ENCODE measurements at places on chromosomes 6 and 20.

DNA sequence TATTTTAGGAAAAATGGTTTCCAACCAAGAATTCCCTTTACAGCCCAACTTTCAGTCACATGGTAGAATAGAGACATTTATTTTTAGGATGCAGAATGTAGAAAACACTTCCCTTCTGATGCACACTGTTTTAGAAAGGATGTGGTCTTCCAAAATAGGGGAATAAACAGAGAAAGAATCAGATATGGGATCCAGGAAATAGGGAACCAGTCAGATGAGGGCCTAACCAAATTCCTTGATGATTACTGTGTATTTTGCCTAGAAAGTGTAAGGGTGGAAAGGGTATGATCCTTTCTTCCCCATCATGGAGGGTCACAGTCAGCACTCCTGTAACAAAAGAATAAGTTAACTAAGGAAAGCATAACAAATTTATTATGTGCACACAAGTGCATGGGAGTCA is 27.4 kb downstream of the SLX4IP start:
- no peak for DNase-seq

GRCh38 chr6:39268171-39268570 is 38.9 kb upstream of the KCNK5 start:
- no peak for DNase-seq

DNA sequence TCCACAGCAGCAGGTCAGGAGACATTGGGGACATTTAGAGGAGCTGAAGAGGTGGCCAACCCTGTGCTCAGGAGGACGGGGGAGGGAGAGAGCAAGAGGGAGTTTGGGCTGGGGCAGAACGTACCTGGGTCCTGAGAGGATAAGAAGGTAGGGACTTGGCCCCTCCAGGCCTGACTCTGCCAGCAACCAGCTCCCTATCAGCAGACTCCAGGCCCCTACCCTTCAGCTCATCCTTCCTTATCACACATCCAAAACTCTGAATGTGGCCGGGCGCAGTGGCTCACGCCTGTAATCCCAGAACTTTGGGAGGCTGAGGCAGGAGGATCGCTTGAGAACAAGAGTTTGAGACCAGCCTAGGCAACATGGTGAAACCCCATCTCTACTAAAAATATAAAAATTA is 5.0 kb downstream of the STMN3 start:
- DNase-seq, result no peak

- no peak for DNase-seq
Observed at GRCh38 chr6:136378888-136379287, 89.2 kb upstream of the BCLAF1 start.

DNA sequence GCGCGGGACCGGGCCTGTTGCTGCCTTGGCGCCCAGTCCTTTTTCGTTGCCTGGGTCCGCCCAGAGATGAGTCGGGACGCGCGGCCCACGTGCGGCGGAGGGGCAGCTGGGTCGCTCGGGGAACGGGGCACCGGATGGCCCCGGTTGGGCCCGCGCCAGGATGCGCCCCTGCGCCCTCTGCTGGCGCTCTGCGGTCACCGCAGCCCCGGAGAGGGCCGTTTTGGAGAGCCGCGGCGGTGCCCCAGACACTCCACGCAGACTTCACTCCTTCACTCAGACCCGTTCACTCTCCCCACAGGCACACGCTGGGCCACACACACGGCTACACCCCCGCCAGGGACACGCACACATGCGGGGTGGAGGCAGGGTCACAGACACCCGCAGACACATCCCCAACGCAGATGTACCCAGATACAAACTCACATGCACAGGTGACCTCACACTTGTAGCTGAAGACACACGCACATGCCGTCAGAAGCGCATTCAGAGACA is 38.8 kb downstream of the SRC start:
- peak; percentile 74 for DNase-seq
